Activated CD4-positive, alpha-beta T cell treated with anti-CD3 and anti-CD28 coated beads, Interleukin-2, amount 50 U/mL, for 1 hour (primary cell): ENCODE measurements at places on chromosomes 4 and X.
A peak's percentile ranks its signal among the peaks of the same experiment; 100 is the strongest.

DNA sequence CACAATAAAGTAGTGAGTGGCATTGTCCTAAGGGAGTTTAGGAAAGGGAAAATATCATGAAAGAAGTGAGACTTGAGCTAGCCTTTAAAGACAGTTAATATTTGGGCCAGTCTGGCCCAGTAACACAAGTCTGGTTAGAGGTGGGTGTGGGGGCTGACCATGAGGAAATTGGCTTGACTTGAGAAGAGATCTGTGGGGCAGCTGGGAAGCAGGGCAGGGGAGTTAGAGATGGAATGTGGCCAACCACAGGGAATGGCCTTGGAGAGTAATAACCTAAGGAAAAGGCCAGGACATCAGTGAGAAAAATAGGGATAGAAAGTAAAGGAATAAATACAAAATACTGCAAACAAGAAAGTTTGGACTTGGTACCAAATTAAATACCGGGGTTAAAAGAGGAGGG lies 71.3 kb downstream of the CLCN5 start:
- no peak for DNase-seq

DNA sequence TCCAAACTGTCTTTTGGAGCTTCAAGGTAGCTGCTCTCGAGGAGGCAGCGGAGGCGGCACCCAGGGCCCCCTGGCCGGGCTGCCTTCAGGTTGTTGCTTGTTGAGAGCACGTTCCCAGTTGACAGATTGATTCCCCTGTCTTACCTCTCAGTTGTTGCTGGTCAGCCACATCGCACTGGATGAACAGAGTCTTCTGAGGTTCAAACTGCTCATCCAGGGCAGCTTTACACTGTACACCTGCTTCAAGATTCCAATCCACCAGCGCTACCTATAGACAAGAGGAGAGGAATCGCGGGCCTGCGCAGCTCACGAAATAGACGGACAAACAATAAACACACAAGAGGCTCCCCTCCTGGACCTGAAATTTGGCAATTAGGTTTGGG lies 497 bp downstream of the HPGD start:
- no peak for DNase-seq

DNA sequence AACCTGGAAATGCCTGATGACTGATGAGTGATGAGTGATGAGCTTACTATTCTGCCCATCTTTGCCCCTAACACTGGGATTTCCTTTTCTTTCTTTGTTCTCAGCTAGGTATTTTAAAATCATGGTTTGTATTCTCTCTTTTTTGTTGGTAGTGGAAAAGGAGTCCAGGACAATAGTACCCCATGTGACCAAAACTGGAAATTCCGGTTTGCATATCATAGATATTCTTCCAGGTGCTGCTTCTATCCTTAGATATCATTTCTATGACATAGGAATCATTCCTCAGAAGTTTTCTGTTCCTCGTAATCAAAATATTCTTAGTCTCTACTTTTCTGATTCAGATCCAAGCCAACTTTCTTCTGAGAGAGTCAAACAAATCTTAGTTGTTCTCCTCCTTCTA lies 320.5 kb upstream of the TET2 start:
- DNase-seq: no peak

DNA sequence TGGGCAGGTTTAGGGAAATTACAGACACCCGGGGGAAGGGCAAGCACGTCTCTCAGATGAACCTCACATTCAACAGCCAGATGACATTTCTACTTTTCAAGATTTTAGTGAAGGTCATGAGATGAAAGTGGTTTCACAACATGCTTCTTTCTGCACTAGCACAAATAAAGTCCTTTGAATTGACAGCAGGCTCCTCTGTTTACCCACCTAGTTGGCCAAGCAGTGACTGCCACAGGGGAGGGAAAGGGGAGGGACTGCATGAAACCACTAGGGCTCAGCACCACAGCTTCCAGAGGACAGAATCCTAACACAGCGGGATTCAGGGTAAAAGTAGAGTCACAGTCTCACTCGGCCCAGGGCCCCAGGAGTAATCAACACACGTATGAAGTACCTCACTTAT lies 6.2 kb downstream of the RAB40A start:
- no peak for DNase-seq

DNA sequence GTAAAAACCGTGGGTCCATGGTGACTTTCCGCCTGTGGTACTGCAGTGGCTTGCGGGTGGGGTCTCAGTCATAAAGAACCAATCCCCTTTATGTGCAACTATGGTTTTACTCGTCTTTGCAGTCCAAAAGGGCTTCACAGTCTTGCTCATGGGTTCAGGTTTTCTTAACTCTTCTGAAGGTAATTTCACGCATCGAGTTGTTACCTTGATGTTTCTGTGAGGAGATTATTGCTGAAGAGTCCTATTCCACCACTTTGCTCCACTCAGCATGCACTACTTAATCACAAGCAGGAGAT lies 41.5 kb downstream of the F8 start:
- no peak for DNase-seq

DNA sequence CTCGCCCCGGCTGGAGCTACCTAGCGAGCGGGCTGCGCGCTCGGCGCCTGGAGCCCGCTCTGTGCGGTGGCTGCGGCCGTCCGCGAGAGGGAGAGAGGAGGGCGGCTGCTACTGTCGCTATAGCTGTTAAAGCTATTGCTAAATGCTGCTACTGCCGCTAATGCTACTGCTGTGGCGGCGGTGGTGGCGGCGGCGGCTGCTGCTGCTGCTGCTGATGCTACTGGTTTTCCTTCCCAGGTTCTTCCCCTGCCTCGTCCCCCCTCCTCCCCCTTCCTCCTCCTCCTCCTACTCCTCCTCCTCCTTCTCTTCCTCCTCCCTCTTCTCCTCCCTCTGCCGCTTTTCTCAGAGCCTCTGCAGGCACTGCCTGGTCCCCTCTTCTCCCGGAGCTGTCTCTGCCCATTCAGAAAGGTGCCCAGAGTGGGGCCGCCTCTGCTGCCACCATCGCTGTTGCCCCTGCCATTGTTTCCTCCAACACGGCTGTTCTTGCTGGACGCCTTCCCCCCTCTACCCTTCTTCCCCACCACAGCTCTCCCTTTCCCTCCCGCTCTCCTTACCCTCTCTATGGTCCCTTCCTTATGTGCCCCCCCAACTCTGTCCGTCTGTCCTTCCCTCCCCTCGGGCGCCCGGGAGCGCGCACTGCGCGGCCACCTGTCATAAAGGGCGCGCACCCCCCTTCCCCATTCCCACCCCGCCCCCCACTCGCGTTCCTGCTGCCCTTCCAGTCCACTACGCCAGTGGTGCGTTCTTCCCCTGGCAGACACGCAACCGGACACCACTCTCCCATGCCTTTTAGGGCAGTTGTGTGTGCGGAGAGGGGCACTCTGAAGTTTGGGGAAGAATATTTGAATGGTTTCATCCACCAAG lies at the start of gene NEXMIF:
TSS of gene NEXMIF (minus strand) at position 228 of the 864 bp plus-strand sequence.
- peak; percentile 22 for DNase-seq

GRCh38 chr4:145545538-145546174 lies 64.0 kb downstream of the SMAD1 start:
- no peak for DNase-seq

GRCh38 chrX:17078031-17078720 lies 131.7 kb downstream of the REPS2 start:
- DNase-seq: no peak

DNA sequence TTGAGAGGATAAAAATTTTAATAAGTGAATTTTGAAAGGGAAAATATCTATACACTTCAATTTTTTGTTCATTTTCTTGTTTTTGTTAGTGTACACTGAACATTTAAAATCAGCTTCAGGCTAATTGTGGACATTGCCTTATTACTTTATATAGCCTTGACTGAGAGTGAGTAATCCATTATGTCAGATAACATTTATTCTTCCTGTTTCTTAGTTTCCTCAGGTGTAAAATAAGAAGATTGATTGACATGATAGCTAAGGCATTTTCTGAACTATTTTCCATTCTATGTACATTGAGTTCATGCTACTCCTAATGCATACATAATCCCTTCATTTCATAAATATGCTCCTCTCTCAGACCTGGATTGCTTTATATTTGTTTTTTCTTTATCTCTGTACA lies 607.3 kb upstream of the AADAT start:
- DNase-seq: no peak

GRCh38 chrX:103480526-103480925 lies 38.8 kb downstream of the RAB40A start:
- no peak for DNase-seq

- DNase-seq: no peak
Observed at GRCh38 chrX:71144651-71145050, at the start of gene NLGN3. TSS of gene NLGN3 (plus strand) at chrX:71144841. CDS start at chrX:71147750, 2,909 bp downstream.

DNA sequence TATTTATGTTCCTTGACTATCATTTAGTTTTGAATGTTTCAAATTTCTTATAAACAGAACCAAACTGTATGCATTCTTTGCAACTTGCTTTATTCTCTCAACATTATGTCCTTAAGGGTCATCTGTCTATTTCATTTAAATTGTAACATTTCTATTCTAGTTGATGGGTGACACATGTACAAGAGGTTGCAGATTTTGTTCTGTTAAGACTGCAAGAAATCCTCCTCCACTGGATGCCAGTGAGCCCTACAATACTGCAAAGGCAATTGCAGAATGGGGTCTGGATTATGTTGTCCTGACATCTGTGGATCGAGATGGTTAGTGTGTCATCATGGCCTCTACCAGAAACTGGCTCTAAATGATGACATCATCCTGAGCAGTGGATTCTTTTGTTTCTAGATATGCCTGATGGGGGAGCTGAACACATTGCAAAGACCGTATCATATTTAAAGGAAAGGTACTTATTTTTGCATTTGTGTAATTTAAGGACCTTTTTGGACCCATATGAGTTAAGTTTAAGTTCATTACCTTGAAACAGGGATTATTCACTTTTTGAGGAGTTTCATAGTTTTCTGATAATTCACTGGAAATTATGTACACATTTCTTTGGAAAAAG lies 6.1 kb downstream of the LIAS start:
- no peak for DNase-seq

- no peak for DNase-seq
Observed at GRCh38 chr4:77418333-77418732, 187.3 kb upstream of the CXCL13 start.

DNA sequence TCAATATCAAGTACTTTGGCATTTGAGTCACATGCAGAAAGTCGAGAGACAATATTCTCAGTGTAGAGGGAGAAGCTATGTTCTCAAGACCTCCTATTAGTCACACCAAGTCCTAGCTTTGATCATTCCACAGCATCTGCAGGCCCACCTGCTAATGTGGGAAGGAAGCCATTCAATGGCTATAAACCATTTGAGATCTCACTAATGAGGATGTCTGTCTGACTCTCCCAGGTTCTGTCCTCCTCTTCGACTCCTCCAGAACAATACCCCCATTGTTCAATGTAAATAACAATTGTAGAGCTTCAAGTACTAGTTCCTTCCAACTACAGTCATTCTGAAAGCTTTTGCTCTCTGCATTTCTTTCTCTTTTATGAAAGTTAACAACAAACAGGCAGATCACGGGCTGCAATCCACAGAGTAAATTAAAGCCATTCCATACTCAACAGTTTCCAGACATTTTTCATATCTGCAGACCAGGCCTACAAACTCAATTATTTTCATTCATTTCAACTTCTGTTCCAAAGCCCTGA lies 140.2 kb upstream of the EDNRA start:
- no peak for DNase-seq

- no peak for DNase-seq
Observed at GRCh38 chr4:179344861-179345260, 1902.6 kb upstream of the AGA start.

GRCh38 chrX:112830540-112830939 lies 10.1 kb downstream of the AMOT start:
- DNase-seq: no peak

- no peak for DNase-seq
Observed at GRCh38 chrX:131779306-131779705, 235.4 kb downstream of the OR13H1 start.

DNA sequence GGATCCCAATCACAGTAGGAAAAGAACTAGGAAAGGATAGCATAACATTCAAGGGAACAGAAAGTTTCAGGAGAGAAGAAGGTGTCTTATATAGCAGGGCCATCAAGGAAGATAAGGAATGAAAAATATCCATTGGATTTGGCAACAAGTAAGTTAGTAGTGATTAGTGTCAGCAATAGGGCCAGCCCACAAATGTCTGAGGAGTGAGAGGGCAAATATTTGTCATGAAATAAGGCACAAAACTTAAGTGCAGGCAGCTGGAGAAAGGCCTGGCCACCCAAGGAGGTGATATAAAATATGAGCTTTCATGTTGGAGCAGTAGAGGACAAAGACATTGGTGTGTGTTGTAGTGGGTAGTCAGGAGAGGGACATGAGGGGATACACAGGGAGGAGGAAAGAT lies 132.1 kb downstream of the COL4A6 start:
- no peak for DNase-seq

- DNase-seq: no peak
Observed at GRCh38 chrX:15758140-15758539, 20.1 kb downstream of the CA5B start.
